ENCODE measurements at places on chromosomes 1 and 21.
A peak's percentile ranks its signal among the peaks of the same experiment; 100 is the strongest.

DNA sequence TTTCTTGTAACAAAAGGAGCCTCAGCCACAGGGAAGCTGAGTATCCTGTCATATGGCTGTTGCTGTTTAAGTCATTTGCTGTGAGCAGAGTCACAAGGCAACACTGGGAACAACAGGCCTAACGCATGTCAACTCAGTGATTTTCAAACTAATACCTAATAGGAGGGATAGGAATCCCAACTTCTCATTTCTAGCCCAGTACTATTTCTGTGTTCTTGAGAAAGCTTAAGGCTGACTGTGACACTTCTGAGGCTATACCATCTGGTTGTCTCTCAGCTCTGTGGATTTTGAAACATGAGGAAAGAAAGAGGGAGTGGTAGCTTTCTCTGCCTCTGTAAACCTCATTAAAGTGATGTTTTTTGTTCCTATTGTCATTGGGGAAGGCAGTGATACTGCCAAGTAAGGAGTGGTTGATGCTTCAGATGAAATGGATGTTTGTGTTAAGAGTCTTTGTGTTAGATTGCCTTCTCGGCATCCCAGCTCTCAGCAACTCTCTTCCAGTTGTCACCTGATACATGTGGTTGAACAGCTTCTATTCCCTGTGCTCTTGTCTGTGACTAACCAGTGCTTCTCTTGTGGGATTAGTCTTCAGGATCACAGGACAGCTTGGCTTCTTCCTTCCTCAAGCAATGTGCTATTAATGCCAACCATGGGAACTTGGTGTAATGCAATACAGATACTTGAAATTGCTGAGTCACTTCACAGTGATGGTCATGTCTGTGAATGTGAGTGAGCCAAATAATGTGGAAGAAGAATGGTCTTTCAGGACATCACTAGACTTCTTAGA lies 166.8 kb upstream of the IVNS1ABP start:
- no peak for DNase-seq

GRCh38 chr1:12738934-12739333 lies 7.1 kb upstream of the CFAP107 start:
- no peak for DNase-seq

DNA sequence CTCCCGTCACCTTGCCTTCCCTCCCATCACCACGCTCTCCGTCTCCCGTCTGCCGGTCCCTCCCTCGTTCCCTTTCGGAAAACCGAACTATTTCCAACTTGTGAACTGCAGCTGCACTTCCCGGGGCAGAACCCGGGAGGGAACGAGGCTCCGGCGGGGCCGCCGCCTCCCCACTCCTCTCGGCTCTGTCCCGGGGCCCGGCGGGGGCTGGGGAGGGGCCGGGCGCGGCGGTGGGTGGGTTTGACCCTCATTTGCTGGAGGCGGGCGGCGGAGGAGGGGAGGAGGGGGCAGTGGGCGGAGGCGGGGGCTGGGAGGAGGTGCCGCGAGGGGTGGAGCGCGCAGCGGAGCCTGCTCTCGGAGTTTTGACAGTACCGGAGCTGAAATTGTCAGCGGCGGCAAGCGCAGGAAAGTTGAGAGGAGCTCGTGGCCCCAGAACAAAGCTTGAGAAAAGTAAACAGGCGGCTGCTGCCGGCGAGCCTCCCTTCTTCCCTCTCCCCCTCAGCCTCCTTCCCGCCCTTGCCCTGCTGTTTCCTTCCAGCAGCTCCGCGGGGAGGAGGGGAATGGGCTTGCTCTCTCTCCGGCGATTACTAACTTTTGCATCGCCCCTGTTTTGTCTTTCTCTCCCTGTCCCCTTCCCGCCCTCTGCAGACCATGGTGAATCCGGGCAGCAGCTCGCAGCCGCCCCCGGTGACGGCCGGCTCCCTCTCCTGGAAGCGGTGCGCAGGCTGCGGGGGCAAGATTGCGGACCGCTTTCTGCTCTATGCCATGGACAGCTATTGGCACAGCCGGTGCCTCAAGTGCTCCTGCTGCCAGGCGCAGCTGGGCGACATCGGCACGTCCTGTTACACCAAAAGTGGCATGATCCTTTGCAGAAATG lies 2.9 kb downstream of the LMO4 start:
- DNase-seq, result peak; percentile 80

DNA sequence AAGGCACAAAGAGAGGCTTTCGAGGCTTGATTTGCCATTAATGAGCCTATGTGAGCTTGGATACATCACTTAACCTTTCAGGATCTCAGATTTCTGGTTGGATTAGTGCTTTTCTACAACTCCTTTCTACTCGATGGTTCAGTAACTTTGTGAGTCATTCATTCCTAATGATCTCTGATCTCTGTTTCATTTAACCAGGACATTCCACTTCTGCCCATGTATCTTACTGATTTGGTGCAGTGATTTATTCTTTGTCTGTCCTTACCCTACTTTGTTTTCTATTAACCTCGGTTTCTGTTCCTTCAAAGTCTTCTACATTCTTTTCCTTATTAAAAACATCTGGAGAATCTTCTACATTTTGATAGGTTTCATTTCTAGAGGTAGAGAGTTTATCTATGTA lies 94.6 kb upstream of the ZBTB18 start:
- no peak for DNase-seq

- no peak for DNase-seq
Observed at GRCh38 chr1:224894915-224895314, 34.6 kb upstream of the DNAH14 start.

- DNase-seq, result peak; percentile 78
Observed at GRCh38 chr1:210236840-210237409, 4.3 kb downstream of the SERTAD4 start.

DNA sequence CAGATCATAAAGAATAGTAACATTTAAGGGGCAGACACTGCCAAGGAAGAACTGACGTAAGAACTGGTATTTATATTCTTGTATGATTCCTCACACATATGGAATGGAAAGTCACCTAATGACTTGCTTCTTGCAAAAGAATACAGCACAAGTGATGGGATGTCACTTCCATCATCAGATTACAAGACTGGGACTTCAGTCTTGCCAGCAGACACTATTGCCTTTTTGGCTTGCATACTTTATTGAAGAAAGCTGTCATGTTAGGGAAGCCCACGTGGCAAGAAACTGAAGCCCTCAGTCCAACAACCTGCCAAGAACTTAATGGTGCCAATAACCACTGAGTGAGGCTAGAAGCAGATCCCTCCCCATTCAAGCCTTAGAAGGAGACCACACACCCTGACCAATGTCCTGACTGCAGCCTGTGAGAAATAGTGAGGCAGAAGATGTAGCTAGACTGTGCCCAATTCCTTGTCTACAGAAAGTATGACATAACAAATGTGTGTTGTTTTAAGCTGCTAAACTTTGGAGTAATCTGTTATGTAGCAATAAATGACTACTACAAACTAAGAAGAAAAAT lies 12.0 kb downstream of the EGLN1 start:
- no peak for DNase-seq

All from renal pelvis (tissue), 12 donors.